ENCODE measurements at places on chromosomes 1 and 21.
A peak's percentile ranks its signal among the peaks of the same experiment; 100 is the strongest.

- DNase-seq: no peak
Measured at GRCh38 chr1:193681422-193681821, 495.0 kb upstream of the B3GALT2 start.

DNA sequence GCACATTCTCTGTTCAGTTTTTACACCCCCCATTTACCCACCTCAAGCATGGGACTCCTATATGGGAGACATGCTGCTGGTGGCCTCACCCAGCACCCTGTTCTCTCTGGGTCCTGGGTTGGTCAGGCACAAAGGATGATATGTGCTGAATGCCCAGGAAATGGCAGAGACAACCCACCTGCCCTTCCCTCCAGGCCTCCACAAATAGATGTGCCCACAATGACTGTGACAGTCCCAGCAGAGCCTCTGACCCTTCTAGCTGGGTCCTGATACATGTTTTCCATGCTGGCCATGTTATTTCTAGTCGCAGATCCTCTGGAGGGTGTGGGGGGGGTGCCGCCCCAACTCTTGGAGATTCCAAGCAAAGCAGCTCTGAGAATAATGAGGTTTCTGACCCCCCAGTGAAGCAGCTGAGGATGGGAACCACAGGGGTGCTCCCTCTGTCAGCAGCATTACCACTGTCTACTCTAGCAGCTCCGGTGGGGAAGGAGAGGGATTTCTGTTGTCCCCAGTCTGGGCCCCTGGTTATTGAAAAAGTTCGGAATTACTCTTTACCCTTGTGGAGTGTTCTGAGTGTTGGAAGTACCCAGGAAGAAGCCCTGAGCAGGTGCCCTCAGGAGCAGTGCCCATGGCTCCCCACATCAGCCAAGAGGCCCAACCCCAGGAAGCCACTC, 1.2 kb upstream of the CCDC28B start:
- no peak for DNase-seq

DNA sequence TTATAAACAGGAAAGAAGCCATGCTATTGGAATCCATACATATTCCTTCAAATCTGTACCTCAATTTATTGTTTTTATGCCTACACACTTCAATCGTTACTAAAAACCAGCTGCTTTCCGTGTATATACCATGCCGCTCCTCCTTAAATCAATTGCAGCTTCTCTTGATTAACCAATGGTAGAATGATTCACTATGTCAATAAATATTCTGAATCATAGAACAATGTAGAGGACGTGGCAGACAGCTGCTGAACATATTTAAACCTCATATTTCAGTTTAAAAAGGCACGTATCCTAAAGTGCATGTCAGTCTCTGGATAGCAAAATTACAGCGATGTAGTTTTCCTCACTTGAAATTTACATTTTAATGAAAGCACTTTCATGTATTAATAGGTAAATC, 100.4 kb downstream of the MRPL39 start:
- DNase-seq: peak; percentile 84

DNA sequence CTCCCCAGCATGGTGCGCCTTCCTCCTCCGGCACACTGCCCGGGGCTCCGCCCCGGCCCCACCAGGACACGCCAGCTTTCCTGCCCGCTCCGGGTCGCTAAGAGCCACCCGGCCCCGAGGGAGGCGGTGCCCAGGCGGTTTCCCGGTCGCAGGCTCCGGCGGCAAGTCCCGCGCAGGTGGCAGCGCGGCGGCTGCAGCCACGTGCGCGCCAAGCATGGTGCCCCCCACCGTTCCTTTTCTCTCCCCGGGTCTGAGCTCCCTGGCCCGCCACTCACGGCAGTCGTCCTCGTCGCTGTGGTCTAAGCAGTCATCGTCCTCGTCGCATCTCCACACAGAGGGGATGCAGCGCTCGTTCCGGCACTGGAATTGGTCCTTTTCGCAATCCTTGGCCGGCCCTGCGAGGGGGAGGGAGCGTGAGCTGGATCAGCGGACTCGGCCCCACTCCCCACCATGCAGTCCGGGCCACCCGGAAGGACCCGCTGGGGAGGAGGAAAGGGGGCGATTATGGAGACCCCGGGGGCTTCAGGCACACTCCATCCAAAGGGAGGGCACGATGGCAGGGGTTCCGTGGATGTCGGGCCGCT, 1.2 kb downstream of the LRP8 start:
- peak; percentile 36 for DNase-seq

DNA sequence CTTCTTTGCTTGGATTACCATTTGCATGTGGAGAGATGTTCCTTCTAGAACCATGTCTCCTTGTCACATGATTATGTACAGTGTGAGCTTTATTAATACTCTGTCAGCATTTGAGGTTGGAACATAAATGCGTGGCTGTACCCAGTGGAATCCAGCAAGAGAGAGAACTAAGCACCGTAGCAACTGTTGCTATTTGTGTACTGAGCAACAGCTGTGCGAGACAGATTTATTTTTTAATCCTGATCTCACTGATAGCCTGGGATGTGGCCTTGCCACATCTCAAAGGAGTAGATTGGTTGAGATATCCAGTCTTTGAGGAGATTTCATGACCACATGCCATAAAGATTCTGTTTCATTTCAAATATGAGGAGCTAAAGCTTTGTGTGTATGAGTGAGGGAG, 43.4 kb downstream of the KIF1B start:
- DNase-seq: peak; percentile 81

DNA sequence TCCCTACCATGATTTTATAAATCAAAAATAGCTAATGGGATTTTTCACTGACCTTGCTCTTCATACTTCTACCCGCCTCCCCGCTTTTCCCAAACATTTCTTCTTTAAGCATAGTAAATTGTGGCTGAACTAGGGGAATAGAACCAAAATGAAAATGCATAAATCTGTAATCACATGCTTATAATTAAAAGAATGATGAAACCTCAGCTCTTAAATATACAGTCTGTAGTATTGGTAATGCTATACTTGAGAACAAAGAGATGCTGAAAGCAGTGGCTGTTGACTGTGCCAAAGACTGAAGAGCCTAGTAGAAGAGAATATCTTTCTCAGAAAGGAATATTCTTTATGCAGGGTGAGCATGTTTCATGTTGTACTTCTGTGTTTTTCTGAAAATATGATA, 249.1 kb downstream of the GREM2 start:
- no peak for DNase-seq

DNA sequence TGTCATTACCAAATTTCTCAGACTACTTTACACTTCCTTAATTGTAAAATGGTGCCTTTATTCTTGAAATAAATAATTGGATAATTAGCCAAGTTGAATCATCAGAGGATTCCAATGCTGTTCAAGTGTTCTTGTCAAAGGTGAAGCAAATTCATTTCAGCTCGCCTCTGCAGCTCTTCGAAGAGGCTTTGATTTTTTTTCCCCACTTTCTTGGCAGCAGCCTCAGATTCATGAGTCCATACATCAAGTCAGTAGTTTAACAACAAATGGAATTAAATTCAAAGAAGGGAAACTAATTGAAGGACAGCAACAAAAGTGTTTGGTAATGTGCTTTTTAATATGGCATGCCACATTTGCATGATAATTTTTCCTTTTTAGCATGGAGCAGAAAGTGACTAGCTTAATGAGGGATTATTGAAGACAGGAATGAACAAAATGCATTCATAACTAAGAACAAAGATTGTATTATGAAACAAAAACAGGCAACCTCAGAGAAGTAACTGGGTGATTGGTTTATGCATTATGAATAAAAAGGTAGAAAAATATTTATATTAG, 239.0 kb downstream of the USH2A start:
- no peak for DNase-seq

DNA sequence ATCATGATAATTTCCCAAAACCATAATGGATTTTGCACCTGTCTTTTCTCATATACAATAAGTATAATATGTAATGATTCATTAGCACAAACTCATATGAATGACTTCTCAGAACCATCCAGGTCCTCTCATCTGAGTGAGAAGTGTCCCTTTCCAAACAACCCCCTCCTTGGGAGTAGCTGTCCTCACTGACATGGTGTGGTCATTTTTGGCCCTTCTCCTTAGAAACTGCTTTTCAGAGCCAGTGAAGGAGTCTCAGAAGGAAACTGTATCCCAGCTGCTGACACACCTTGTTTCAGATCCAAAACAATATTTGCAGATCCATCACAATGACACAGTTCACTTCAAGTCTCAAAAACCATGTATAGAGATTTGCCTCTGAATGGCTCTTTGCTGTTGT, 95.5 kb downstream of the MIS18A start:
- DNase-seq: no peak

- peak; percentile 29 for DNase-seq
Measured at GRCh38 chr1:31183927-31184554, 55.6 kb downstream of the NKAIN1 start.

Data from fibroblast of skin of back (primary cell).